ENCODE measurements at places on chromosomes 5 and 9. TPM values are rescaled to one million over a fixed set of nuclear protein-coding genes. Genes with fewer than 3 reads are reported as not detected.

DNA sequence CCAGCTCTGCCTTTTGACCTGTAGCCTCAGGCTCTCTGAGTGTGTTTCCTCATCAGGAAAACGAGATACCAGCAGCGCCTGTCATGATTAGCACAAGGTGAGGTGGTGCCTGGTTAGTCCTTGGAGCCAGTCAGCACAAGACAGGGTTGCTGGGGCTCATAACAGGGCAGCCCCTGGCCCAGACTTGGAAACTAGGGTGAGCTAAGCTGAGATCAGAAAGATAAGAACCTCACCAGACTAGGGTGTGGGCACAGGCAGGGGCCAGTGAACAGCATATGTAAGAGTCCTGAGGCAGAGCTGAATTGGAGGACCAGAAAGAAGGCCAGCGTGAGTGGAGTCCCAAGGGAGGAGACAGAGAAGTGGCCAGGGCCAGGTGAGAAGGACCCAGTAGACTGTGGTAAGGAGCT lies 42.7 kb upstream of the FUBP3 start:
- no peak for DNase-seq

SLC36A3 gene
- total RNA-seq: not detected

GRCh38 chr5:145446412-145446811 lies 388.7 kb downstream of the PRELID2 start:
- no peak for DNase-seq

DNA sequence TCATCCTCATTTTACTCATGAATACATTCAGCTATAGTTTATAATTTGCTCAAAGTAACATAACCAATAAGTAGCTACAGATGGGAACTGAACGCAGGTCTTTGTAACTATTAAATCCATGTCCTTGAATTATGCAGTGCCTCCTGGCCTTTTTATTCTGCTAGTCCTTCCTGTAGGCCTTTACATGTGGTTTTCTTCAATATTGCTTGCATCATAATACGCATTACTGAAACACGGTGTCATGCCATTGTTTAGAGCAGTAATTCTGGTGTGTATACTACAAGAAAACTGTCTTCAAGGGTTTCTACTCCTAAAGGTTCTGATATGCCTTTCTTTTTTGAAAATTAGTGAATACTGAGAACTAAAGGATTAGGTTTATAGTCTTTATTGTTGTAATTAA lies 20.7 kb downstream of the CWC27 start:
- DNase-seq: no peak

- no peak for DNase-seq
These were observed 29.9 kb upstream of the MEGF10 start for GRCh38 chr5:127260686-127261085.

- DNase-seq: no peak
These were observed 347.4 kb upstream of the NUDT12 start for GRCh38 chr5:103910011-103910410.
